ENCODE measurements at places on chromosomes 11 and 22. TPM values are rescaled to one million over a fixed set of nuclear protein-coding genes. Genes with fewer than 3 reads are reported as not detected.

- no peak for ATAC-seq
These were observed 21.3 kb downstream of the SYN3 start for GRCh38 chr22:33036881-33037280.

DNA sequence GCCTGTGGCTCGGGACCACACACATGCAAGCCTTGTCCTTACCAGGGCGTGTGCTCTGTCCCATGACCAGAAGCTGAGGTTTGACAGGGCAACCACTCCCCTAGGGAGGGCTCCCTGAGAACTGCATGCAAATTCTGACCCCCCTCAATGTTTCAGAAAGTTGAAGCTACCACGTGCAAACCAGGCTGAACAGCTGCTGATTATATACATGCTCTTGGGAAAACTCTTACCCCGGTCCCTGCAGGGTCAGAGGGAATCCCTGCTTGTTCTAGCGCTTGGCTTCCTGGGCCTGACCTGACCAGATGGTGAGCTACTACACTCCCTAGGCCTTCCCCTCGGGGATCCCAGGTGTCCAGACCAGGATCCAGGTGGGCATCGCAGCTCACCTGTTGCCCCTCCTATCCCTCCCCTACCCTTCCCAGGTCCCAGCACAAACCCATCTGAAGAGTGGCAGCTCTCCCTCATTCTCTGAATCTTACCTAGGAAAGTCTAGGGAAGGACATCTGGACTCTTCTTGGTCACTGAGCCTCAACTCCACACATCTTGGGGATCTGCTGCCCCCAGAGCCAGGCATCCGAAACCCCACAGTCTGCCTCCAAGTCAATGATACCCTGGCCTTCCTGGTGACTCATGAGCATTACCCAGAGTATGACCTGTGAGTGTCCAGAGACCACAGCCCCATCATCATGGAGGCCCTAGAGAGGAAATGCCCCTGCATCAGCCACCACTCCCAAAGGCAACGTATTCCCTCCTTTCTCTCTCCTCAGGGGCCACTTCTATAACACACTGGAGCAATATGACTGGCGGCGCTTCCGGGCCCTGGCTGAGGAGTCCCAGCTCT is 61.5 kb downstream of the BTG4 start:
- ATAC-seq: no peak

GRCh38 chr11:74739546-74740270 is 8.5 kb upstream of the CHRDL2 start:
- ATAC-seq: peak; percentile 85

DNA sequence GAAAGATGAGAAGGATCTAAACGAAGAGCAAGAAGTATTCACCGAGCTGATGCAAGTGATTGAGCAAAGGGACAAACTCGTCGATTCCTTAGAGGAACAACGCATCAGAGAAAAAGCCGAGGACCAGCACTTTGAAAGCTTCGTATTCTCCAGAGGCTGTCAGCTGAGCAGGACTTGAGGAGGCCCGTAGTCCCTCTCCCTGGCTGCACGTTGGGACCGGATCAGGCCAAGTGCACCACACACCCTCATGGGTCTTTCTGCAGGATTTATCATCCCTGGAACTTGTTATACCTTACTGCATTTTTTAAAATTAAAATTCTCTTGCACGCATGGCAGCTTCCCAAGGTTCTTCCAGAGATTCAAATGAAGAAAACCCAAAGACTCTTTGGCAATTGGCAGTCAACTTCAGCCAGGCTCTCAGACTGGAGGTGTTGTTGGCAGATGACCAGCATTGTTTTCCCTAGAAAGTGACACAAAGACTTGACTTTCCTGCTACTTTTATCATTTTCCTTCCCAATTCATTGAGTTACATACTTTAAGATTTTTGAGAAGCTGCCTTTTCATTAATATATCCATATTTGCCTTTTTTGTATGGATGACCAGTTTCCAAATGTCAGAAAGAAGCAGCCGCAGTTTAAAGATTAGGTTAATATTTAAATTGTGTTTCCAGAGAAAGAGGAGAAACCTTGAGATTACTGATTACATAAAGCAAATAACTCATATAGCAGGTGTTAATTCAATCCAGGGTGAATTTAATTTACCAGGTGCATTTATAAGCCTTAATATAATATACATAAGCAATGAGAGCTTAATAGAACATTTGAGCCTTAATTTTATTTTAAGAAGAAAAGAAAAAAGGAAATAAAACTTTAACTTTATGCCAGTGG is 18.8 kb upstream of the PARVA start:
- ATAC-seq: no peak

DNA sequence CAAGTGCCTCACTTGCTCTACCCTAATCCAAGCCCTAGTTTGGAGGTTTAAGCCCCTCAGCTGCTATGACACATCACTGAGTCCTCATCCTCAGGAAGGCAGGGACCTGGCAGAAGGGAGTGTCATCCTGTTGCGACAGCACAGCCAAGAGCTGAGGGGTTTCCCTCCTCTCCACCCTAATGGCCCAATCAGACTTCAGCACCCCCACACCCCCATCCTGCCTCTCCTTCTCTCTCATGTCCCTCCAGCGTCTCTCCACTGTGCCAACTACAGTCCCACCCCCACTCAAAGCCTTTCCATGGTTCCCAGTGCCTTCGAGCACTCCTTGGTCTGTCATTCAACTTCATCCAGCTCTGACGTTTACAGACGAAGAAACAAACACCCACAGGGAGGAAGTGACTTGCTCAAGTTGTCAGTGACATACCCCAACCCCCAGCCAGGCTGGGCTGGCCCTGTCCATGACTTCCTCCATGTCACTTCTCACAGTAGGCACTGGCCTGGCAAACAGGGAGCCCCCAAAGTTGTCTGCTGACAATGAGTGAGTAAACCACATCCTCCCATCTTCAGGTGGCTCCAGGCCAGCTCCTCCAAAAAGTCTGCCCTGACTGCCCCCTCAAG is 15.6 kb downstream of the ARAP1 start:
- ATAC-seq: peak; percentile 37

- ATAC-seq: no peak
These were observed 520.8 kb downstream of the BRD1 start for GRCh38 chr22:49306632-49307480.

The P2RX3 gene
- total RNA-seq: not detected

The NRXN2 gene
- total RNA-seq: 5.1 TPM

The VPREB3 gene
- total RNA-seq: not detected

The MOV10L1 gene
- not detected for total RNA-seq
